CD4-positive, alpha-beta T cell treated with Interleukin-12 subunit alpha and Interleukin-12 subunit beta, for 1 hour (primary cell): ENCODE measurements at places on chromosomes 16 and 17.

DNA sequence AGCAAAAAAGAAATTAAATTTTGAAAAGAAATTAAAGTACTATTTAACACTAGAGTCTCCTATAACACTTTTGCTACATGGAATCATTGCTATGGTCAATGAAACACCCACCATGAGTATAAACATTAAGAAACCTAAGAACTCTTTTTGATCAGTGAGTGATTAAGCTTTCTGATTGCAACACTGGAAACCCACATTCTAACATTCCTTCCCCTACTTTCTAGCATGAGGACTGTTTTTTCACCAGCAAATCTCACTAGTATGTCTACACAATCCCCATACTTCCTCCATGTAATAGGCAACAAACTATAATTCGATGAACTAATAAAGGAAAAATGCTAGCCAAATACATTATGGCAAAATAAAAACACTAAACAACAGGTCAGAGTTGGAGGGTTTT lies 54.7 kb downstream of the SKAP1 start:
- DNase-seq = no peak

DNA sequence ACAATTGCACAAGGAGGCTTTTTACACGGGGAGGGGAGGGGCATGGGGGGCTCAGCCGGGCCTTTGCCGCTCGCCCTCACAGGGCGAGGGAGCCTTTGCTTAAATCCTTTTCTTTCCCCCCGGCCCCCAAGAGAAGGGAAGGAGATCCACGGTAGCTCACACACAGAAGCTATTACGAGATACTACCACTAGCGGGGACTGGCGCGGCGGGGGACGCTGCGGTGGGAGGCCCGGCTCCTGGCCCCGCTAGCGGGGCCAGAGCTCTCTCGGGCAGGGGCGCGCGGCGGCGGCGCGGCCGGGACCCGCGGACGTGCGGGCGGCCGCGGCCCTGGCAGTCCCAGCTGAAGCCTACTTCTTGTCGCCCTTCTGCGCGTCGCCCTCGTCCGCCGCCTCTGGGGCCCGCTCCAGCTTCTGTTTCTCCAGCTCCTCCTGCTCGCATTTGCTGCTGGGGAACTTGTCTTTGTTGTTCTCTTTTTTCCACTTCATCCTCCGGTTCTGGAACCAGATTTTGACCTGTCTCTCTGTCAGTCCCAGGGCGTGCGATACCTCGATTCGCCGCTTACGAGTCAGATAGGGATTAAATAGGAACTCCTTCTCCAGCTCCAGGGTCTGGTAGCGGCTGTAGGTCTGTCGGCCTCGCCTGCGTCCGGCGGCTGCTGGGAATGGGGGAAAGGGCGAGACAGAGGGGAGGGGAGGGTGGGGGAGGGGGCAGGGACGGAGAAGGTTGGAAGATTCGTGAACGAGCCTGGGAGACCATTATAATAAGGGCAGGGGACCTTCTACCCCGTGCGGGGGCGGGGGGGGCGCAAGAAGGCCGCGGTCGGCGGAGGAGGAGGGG lies 2.0 kb downstream of the HOXB8 start:
- peak; percentile 52 for DNase-seq

- no peak for DNase-seq
These were observed 20.6 kb upstream of the COL1A1 start for GRCh38 chr17:50221864-50222545.

GRCh38 chr17:49036270-49036626 lies 39.1 kb downstream of the IGF2BP1 start:
- no peak for DNase-seq

GRCh38 chr16:89784406-89784805 lies 32.0 kb downstream of the FANCA start:
- DNase-seq = peak; percentile 39

GRCh38 chr17:75834279-75834920 lies 9.8 kb downstream of the UNC13D start:
- DNase-seq = no peak

DNA sequence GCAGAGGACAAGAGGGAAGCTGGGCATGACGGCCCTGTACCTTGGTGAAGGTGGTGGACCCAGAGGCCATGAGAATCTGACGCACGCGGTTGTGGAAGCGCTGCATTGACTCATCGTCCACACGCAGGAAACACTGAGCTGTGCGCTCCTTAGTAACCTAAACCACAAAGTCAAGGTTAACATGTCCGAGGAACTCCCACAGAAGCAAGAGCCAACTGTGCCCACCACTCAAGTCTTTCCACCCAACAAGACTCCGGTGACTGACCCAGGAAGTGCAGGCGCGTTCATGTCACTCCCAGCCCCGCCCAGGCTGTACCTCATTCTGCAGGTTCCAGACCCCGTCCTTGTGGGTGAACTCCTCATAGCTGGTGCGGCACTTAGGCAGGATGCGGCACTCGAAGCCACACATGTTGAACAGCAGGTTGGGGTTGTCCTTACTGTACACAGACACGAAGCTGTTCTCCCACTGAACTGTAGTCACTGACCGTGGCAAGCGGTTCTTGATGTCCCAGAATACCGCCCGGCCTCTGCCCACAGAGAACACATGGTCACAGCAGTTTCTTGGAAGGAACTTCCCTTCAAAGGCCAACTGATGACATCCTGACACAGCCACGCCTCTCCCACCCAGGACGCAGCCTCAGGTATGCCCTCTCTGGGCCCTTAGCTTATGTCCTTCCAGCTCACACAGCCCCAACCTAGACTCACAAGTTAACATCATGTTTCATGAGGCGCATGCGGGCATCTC lies 11.5 kb downstream of the PRPF8 start:
- DNase-seq = peak; percentile 14

DNA sequence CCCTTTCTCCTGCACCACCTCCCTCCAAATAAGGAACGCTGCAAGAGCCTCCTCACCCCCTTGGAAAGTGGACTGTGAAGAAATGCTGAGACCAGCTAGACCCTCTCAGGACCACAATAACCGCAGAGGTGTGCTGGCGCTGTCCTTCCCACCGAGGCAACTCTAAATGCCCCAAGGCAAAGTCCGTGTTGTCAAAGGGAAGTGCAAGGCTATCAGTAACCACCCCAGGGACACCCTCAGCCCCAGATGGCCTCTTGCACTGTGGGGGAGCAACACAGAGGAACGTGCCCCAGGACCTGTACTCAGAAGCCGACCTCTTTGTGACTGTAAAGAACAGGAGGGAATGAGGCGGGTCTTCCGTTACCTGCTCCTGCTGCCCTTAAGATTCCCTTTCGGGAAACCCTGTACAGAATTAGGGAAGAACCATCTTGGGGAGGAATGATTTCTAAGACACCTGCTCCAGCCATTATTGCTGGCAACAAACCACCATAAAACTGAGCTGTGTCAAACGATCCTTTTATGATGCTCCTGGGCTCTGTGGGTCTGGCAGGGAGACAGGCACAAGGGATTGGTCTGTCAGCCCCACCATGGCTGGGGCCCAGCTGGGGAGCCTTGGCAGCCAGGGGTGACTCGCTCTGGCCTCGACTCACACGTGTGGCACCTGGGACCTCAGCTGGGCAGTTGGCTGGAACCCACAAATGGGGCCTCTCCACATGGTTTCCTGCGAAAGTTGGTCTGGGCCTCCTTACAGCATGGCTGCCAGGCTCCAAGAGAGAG lies 14.6 kb upstream of the MED9 start:
- DNase-seq = no peak

DNA sequence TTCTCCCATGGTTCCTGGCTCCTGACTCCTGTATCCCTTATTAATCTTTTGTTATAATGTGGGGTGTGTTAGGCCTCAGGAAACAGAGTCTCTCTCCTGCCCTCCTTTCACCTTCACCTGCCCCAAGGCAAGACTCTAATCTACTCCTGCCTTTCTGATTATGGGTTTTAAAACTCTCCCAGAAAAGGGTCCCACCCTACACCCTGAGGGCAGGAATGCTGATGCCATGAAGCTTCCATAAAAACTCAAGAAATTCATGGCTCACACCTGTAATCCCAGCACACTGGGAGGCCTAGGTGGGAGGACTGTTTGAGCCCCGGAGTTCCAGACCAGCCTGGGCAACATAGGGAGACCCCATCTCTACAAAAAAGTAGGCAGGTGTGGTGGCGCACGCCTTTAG lies 18.6 kb upstream of the SRCAP start:
- no peak for DNase-seq

DNA sequence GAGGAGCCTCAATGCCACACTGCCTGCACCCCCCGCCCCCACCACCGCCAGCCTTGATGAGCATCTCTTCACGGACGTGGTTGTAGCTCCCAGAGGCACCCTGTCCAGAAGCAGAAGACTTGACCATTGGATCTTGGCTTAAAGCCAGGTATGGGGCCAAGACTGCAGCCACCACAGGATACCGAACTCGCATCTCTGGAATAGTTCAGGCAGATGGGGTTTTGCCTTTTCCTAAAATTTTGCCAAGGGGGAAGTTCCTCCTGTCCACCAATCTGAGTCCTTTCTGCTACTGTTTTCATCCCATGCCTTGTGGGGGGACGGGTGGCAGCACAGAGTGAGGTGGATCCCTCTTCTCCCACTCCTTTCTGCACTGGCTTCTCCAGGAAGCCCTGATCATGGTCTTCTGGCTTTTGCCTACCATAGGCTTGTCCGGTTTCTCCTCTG lies 939 bp downstream of the CORO6 start:
- no peak for DNase-seq

GRCh38 chr17:61425682-61426481 lies 26.2 kb downstream of the TBX2 start:
- DNase-seq = no peak

GRCh38 chr17:42071810-42072209 lies 21.4 kb upstream of the C17orf113 start:
- no peak for DNase-seq

GRCh38 chr16:27449434-27450195 lies 47.6 kb downstream of the IL21R start:
- peak; percentile 88 for DNase-seq

DNA sequence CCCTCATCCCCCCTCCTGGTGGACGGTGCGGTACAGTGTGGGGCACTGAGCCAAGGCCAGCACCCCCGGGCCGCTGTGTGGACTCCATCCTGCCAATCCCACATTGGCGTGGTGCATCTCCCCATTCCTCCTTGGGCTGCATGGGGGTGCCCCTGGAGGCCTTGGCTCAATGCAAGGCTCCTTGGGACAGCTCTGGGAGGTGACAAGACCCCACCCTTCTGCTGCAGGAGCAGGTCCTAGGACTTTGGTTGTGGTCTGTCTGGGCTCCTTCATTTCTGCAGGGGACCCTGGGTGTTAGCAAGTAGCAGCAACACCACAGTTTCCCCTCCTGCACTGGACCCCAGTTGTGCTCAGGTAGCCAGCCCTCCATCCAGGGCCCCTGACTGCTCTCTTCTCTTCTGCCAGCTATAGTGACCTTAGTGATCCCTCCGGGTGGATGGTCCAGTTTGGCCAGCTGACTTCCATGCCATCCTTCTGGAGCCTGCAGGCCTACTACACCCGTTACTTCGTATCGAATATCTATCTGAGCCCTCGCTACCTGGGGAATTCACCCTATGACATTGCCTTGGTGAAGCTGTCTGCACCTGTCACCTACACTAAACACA lies 1.3 kb downstream of the PRSS21 start:
- DNase-seq = no peak

GRCh38 chr16:86220561-86220960 lies 289.8 kb upstream of the FOXF1 start:
- DNase-seq = no peak

DNA sequence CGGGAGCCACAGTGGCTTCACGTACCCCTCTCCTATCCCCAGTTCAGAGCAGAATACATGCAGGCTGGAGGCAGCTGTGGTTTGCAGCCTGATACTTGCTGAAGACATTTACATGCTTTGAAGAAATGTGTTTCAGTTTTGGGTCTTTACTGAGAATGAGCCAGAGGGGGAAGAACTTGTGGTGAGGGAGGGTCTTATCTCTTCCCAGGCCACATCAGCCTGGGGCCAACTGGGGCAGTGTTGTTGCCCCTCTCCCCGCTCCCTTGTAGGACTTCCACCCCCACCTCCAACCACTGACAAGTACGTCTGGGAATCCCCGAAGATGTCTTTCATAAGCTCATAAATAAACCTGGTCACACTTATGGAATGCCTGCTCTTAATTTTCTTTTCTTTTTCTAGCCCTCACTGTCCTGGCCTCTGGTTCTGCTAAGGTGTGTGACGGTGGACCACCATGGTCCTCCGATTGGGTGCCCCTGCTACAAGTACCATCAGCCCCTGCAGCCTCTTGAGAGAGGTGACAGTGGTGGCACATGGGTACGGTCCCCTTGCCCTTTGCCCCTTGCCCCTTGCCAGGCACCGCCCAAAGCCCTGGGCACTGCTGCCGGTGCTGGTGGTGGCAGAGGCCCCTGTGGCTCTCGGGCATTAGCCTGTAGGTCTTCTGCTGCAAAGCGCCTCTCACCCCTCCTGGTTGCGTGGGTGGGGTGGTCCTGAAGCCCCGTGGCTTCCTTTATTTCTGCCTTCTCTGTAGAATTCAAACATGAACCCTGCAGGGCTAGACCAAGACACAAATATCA lies 144.8 kb upstream of the RPH3AL start:
- no peak for DNase-seq

- DNase-seq = peak; percentile 44
These were observed 994 bp downstream of the PITPNA start for GRCh38 chr17:1561420-1562175.

GRCh38 chr17:57391857-57392471 lies 135.6 kb downstream of the MSI2 start:
- DNase-seq = no peak

DNA sequence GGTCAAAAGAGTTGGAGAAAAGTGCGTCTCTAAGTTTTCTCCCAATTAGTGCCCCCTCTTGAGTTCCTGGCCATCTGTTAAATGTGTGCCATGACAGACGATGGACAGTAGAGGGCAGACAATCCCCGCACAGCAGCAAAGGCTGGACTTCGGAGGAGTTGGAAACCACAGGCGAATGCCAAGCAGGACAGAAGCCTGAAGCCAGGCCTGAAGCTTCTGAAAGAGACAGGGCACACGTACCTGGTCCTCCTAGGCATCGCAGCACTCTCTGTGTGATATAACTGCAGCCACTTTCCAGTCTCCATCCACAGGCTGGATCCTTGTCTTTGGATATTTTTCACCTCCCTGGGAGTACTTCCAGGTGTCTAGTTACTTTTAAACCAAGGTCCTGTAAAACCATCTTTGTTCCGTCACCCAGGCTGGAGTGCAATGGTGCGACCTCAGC lies 14.5 kb downstream of the C17orf100 start:
- peak; percentile 59 for DNase-seq

DNA sequence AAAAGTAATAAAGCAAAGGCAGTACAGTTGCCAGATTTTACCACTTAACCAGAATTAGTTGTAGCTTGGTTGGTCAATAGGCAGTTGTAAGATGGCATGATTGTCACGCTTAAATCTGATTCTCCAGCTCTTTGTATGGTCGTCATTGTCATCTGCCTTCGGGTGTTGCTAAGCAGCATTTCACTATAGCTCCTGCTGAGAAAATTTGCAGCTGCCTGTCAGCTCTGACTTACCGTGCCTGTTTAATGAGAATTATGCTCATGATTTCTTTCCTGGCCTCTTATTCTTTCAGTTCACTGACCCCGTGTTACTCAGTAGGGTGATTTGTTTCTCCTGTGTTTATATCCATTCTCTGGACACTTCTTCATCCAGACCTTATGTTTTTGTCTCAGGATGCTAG lies 66.7 kb downstream of the TANGO6 start:
- DNase-seq = no peak

GRCh38 chr17:47278561-47278960 lies 24.9 kb downstream of the ITGB3 start:
- no peak for DNase-seq

- no peak for DNase-seq
These were observed 29.4 kb downstream of the CACNA1H start for GRCh38 chr16:1182316-1182671.

- DNase-seq = no peak
These were observed 52.1 kb downstream of the PRKCA start for GRCh38 chr17:66354472-66354871.
